ENCODE measurements at places on chromosomes 1 and 21.

DNA sequence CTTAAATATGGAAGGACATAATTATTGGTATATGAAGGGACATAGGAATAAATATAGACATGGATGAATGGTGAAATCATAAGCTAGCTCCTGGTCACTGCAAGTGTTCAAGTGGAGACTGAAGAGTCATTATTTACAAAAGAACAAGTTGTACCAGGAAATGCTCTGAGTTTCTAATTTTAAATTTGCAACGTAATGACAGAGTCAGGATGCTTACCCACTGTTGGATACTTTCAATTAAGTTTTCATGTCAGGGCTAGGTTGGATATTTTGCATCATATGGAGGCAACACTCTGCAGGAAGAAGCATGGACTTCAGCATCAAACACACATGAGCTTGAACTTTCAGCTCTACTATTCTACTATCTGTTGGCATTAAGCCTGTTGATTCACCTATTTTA is 499.6 kb upstream of the C1orf87 start:
- no peak for DNase-seq

GRCh38 chr1:210633636-210634035 is 304.9 kb downstream of the HHAT start:
- no peak for DNase-seq

DNA sequence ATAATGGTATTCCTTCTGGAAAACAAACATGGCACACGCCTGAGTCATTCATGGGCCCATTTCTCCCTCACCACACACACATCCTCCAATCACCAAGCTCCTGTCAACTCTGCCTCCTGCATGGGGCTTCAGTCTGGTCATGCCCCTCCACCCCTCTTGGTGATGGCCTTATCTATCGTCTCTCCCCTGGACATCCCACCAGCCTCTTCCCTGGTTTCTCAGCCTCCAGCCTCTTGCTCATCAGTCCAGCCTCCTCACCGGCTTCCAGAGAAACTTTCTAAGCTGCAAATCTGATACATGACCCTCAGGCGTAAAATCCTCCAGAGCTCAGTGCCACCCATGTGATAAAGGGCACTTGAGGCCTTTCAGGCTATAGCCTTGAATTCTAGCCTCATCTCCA is 243.9 kb downstream of the FOXD2 start:
- no peak for DNase-seq

DNA sequence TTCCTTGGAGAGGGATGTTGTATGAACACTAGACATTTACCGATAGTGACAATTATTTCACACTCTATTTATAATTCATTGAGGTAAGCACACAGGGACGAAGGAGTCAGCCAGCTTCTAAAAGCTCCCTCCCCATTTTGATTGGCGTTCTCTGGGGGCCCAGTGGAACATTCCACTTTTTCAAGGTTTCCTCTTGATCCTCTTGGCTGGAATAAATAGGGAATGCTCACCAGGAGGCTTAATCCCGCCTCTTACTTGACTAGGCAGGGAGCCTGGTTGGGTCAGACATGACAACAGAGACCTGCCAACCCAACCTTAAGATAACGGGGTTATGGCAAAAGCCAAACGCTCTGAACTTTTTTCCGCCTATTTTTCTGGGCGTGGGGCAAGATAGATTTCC is 974 bp downstream of the ACTN2 start:
- no peak for DNase-seq

GRCh38 chr1:22824466-22824865 is 113.8 kb downstream of the EPHB2 start:
- DNase-seq: no peak

DNA sequence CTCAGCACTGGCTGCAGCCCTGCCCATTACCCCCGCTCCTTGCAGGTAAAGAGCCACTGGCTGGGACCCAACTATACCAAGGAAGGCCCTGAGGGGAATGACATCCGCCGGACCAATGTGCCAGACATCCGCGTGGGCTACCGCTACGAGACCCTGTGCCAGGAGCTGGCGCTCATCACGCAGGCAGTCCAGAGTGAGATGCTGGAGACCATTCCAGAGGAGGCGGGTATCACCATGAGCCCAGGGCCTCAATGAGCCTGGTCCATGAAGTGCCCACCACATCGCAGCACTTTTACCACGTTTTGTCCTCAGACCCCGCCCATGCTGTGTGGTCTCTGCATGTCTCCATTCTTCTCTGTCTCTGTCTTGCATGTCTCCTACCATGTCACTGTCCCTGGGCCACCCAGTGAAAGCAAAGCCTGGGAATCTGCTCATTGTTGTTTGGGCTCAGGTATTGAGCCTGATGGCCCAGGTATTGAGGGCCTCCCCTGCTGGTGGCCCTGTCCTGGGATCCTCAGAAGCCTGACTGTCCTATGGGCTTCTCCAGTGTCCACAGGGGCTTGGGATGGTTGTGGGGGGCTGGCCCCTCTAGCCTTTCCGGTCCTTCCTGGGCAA is 11.4 kb downstream of the AMPD2 start:
- DNase-seq: no peak

- DNase-seq: no peak
Measured at GRCh38 chr21:39103689-39104088, 79.6 kb downstream of the PSMG1 start.

DNA sequence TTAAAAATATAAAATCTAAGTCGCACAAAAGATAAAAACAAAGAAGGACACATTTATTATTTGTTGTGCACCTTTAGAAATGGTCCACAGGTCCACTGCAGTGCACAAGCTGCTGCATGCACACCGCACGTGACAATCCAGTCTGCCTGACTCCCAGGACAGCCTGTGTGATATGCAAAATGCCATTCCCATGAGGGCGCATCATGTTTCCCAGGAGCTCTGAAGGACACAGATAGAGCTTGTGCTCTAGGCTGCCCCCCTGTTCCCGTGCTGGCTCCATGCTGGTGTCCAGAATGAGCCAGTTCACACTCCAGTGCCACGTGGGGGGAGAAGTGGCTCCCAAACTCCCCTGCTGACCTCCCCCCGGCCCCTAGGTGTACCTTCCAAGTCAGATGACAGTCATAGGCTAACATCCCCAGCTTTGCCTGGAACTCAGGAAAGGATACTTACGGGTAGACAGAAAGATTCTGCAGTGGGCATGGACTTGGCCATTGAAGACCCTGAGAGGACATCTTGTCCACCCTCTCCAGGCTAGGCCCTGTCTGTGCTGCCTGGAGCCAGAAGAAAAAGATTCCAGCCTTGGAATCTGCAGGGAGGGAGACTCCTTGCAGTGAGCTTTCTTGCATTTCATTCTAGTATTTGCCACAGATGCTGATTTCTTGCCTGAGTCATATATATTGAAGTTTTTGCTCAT is 26.3 kb downstream of the RAB7B start:
- no peak for DNase-seq

GRCh38 chr1:216847397-216848036 is 124.3 kb upstream of the ESRRG start:
- no peak for DNase-seq

DNA sequence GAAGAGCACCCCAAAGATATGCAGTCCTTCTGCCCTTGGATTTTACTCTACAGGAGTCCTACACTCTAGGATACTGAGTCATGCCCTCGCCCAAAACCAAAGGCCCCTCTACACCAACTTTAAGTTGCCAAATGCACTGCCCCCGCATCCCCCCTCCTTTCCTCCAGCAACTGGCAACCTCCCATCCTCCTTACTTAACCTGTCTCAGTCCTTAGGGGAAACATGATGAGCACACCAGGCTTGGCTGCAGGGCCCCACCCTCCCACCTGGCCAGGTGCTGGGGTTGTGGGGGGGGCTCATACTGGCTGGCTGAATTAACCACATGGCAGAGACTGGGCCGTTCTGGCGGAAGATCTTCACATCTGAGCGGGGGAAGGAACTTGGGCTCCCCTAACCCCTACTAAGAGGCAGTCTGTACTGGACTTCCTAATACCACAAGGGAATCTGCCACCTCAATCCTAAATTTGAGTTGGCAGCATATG is 1.2 kb downstream of the HDGF start:
- no peak for DNase-seq

GRCh38 chr1:28236656-28237322 is 865 bp downstream of the ATP5IF1 start:
- no peak for DNase-seq

- DNase-seq: no peak
Measured at GRCh38 chr1:40382108-40382460, 8.6 kb downstream of the SMAP2 start.

DNA sequence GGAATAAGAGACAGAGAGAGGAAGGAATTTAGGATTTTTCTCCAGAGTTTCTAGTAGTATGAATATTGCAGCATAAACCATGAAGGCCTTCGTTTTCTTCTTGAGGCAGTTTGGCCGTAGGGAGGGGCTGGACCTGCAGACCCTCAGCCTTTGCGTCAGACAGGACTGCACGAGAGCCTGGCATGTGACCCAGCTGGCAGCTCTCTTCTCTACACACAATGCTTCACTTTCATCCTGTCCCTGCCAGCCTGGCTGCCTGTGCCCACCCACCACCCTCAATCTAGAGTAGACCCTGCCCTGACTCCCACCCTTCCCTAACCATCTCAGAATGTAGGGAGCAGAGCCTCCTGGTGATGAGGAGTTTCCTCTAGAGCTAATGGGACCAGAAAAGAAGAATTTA is 1.6 kb downstream of the CA14 start:
- DNase-seq: no peak

DNA sequence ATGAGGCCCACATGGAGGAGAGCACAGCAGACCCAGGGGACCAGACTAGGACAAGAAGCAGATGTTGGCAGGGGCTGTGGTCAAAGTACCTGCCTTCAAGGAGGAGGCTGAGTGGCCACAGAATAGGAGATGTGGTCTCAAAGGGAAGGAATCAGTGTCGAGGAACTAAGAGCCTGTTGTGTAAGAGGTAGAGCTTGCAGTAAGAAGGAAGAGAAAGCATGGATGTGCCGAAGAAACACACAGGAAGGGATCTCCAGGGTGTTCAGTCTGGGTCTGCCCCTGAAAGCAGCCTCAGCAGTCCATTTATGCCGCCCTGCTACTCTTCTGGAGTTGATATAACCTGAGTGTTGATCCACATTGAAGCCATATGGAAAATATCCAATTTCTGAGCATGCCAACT is 83.9 kb downstream of the NID1 start:
- DNase-seq: no peak

- DNase-seq: no peak
Measured at GRCh38 chr1:235648407-235648907, 1.1 kb downstream of the GNG4 start.

- DNase-seq: no peak
Measured at GRCh38 chr1:227891955-227892488, 55.7 kb downstream of the WNT9A start.

GRCh38 chr21:39576518-39577128 is 36.1 kb upstream of the B3GALT5 start:
- no peak for DNase-seq

GRCh38 chr1:65478379-65479026 is 58.0 kb downstream of the LEPR start:
- DNase-seq: no peak

- DNase-seq: no peak
Measured at GRCh38 chr1:58107943-58108342, 438.6 kb downstream of the OMA1 start.

DNA sequence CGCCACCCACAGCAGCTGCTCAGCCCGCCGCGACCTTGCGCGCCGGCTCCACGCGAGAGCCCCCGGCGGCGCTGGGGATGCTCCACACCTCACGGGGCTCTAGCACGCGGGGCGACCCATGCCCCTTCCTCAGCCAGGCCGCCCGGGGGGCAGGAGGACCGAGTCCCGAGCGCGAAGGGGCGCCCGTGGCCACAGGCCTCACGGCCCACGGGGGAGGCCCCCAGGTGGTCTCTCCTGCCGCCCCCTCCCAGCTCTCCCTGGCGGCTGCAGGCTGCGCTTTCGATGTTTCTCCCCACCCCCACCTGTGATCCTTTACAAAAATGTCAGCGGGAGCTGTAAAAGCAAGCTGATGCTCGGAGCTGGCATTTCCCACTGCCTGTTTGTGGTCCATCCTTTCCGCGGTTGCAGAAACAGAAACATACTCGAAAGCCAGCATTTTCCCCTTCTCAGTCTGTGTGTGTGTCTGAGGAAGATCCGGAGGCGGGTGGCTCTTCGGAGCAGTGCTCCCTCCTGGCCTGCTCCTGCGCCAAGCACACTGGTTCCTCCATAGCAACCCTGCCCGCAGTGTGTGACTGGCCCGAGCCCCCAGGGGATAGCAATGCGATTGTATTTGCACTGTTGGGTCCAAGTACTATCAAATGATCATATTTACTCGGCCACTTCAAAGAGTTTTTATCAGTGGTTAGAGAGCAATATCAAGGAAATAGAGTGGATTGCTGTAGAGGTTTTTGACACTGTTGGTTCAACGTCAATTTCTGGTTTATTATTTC is 2.1 kb downstream of the KIF26B start:
- no peak for DNase-seq

DNA sequence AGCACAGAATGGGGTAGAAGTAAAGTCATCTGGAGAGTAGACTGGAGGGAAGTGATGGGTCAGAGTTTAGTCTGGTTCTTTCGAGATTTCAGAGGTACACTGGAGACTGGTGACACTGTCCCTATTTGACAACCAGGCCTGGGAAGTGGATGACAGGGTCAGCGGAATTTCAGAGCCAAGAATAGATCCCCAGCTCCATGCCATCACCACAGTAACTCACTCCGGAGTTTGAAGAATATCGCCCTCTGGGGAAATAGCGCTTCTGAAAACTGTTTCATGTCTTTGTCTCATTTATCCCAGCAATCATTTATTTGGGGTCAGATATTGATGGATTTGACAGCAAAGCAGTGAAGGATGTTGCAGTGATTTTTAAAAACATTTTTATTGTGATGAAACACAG is 7.6 kb upstream of the NFASC start:
- no peak for DNase-seq

DNA sequence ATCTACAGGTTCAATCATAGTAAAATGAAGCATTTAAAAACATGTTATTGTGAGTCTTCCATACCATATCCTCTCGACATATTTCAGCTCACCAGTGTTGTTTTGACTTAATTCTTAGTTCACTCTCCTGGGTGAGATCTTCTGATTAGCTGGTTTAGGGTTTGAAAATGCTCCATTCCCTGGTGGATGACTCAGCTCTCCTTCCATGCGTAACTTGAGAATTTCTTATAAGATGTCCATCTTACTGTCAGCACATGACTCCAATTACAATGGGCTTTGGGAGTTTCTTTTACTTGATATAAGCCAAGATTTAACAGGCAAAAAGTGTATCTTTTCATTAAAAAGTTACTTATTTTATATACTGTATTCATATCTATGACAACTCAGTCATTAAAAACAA is 476.5 kb downstream of the BRINP3 start:
- DNase-seq: no peak

All from stimulated activated CD4-positive, alpha-beta T cell treated with anti-CD3 and anti-CD28 coated beads, Interleukin-1b, Interleukin-23, amount 100 ng/mL, for 1 hour (primary cell).